ENCODE measurements at places on chromosomes 2 and 18.

- no peak for DNase-seq
Measured at GRCh38 chr2:50490991-50491390, 540.9 kb downstream of the NRXN1 start.

DNA sequence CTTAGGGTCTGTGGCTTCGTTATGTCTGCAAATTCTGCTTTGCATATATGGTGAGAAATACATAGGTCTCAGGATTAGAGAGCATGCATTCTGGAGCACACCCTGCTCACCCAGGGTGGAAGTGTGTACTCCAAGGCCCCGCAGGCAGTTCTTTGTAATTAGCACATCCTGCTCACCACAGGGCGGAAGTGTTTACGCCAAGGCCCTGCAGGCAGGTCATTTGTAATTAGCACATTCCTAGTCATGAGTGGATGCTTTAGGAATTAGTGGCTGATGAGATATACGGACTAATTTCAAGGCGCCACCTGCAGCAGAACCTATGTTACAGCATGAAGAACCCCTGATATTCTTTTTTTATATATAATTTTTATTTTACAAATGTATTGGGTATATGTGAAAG is 4.2 kb downstream of the ALLC start:
- no peak for DNase-seq

- DNase-seq: no peak
Measured at GRCh38 chr2:1824202-1824905, 80.0 kb upstream of the PXDN start.

- DNase-seq: no peak
Measured at GRCh38 chr2:132978840-132979239, 308.8 kb upstream of the LYPD1 start.

GRCh38 chr2:237391140-237391539 is 22.8 kb downstream of the COL6A3 start:
- no peak for DNase-seq

GRCh38 chr18:55635439-55635838 is 47.4 kb upstream of the TCF4 start:
- no peak for DNase-seq

DNA sequence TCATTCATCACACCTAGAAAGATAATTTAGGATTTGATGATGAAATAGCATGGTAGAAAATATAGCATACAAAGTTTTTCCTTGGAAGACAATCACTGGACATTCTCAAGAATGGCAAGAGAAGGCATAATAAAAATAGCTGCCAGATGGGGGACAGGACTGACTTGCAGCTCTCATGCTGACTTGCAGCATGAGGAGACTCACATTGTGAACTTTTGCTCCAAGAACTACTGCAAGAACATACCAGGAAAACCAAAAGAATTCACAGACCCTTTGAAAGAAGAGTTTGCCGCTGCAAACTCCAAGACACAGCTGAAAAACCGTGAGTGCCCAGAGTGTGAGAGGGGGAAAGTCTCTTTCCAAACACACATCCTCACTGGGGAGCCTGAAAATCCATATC is 47.0 kb downstream of the CRYGD start:
- no peak for DNase-seq

DNA sequence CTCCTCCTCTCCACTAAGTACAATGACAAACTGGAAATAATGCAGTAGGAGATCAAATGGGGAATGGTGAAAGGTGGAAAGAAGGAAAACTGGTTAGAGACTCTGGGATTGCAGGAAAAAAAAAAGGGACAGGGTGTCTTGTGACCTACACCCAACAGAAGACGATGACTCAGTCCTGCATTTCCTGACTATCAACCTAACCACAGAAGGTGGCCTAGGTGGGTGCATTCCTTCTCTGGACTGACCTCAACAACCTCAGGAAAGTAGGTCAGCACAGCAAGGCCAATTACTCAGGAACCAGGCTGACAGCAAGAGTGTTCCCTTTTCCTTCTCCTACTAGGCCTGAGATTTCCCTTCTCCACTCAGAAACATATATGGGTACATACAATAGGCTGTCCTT is 1386.4 kb upstream of the ZEB2 start:
- no peak for DNase-seq

DNA sequence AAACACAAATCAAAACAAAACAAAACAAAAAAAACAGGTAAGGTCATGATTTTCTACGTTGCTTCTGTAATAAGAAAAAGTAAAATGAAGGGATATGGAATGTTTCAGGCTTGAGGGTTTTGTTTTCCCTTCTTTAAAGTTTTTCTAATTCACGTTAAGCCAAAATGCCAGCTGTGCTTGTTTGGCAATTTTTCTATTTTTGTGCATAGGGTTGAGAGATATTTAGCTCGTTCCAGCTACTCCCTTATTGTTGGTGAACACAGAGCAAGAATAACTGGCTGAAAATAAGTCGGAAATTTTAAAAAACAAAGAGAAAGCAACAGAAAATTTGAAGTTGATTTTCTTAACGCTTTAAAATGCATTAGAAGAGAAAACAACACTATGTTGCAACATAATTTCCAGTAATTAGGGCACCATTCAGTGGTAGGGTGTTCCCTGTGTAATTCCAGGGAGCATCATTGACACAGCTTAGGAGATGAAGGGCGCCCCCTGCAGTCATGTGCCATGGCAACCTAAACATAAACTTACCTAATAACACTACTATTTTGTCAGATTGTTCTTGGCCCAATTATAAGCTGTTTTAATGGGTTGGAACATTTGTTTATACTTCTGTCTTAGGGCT is 99.5 kb downstream of the DTNA start:
- no peak for DNase-seq

- no peak for DNase-seq
Measured at GRCh38 chr2:167212014-167212648, 323.9 kb downstream of the XIRP2 start.

GRCh38 chr2:163675388-163675787 is 60.4 kb downstream of the FIGN start:
- DNase-seq: no peak

DNA sequence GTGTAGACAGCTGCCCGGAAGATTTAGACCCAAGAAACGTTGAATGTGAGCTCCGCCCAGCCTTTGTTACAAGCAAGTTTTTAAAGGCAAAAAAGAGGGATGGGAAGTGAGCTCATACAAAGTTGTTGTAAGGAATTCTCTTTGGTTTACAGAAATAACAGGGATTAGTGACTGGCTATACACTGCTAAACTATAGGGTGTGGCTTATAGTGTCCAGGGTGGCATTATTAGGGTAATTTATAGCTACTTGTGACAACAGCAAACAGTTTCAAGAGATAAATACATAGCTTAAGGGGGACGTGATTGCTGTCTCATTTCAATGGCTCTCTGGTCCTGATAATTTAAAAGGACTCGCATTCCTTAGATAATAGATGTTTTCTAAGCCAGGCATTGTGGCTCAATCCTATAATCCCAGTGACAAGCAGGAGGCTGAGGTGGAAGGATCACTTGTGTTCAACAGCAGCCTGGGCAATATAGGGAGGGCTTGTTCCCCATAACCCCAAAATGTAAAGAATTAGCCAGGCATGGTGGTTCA is 66.5 kb upstream of the TGIF1 start:
- no peak for DNase-seq

- no peak for DNase-seq
Measured at GRCh38 chr2:201132518-201132917, 16.6 kb downstream of the CFLAR start.

GRCh38 chr2:128362889-128363228 is 44.2 kb upstream of the HS6ST1 start:
- no peak for DNase-seq

- DNase-seq: no peak
Measured at GRCh38 chr2:240095556-240096523, 40.3 kb downstream of the COPS9 start.

GRCh38 chr2:157727693-157728092 is 99.0 kb upstream of the ACVR1C start:
- DNase-seq: no peak

GRCh38 chr2:165112133-165112573 is 91.7 kb downstream of the SCN3A start:
- DNase-seq: no peak

GRCh38 chr2:3655871-3656761 is 1.9 kb upstream of the ALLC start:
- DNase-seq: no peak

GRCh38 chr2:17539611-17540092 is 844 bp upstream of the VSNL1 start:
- DNase-seq: no peak

- peak; percentile 73 for DNase-seq
Measured at GRCh38 chr2:68909793-68910674, 38.8 kb upstream of the BMP10 start.

- no peak for DNase-seq
Measured at GRCh38 chr2:79721061-79721460, 208.2 kb downstream of the CTNNA2 start.

GRCh38 chr2:240615820-240616547 is 9.3 kb upstream of the GPR35 start:
- DNase-seq: peak; percentile 3

DNA sequence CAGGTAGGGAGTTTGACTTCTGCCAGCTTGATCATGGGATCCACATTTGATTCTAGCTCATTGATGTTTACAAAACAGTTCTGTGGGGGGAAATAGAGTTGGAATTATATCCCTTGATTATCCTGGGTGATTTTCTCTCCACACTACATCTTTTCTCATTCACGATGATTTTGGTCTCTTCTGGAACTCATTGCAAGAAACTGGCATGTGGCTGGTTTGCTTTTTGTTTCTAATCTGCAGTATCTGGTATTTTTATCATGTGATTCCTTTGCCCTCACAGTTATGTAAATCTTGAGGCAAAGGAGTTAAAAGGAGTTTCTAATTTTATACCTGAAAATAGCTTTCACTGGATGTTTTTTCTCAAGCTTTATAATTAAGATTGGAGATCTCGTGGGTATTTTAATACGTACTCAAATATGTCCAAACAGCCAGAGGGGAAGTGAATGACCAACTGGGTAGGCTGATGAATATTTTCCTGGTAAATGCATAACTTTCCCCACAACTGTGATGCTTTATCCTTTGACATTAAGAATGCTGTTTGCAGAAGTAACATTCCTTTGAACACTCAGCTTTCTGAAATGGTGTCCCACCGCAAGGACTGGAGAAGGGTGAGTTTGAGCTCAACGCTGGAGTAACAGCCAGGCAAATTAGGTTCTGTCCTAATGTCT is 502.9 kb upstream of the ZEB2 start:
- DNase-seq: no peak

GRCh38 chr18:48540251-48541025 is 1.6 kb downstream of the CTIF start:
- peak; percentile 23 for DNase-seq

DNA sequence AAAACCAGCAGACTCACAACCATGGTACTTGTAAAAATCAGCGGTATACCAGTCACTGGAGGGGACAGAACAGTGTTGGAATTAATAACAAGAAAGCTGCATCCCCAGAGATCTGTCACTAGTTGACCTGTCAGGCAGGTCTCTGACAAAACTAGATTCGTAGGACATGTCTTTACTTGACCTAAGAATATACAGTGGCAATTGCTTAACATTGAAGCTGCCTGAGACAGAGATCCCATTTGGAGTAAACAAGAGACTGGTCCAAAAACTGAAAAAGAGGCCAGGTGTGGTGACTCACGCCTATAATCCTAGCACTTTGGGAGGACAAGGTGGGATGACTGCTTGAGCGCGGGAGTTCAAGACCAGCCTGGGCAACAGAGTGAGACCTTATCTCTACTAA is 7.2 kb upstream of the SS18 start:
- DNase-seq: no peak

- DNase-seq: no peak
Measured at GRCh38 chr2:20484034-20484617, 37.3 kb downstream of the RHOB start.

GRCh38 chr2:72003796-72004195 is 143.9 kb downstream of the CYP26B1 start:
- no peak for DNase-seq

- DNase-seq: no peak
Measured at GRCh38 chr18:57009844-57010243, 137.0 kb upstream of the BOD1L2 start.

- no peak for DNase-seq
Measured at GRCh38 chr18:57498682-57499256, 63.6 kb downstream of the ONECUT2 start.

DNA sequence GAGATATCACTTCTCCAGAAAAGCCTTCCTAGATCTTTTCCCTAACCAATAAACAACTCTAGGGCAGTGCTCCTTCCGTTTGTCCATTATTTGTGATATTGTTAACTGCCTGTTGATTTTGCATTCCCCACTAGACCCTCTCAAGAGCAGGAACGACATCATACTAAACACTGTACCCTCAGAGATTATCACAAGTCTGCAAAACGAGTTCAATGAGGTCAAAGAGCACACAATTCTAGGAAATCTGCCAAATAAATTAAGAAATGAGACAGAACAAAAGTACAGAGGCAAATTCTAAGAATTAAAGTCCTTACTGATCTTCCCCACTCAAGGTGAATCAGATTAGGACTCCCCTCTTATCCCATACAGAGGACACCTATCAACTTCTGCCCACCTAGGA is 7.6 kb downstream of the RTTN start:
- no peak for DNase-seq

DNA sequence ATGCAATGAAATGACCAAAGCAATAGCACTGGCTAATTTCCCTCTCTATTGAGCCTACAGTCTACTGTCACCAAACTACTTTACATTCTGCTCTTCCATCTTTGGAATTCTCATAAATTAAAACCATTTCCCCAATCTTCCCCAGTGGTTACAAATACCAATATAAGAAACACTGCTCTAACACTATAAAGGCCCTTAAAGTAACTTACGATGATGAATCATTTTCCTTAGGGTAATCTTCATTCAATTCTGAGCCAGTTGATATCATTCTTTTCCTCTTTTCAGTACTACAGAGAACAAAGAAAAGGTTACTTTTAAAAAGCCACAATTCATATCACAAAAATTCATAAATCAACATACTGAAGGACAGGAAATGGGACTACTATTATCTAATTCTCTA is 22.1 kb downstream of the USP37 start:
- no peak for DNase-seq

DNA sequence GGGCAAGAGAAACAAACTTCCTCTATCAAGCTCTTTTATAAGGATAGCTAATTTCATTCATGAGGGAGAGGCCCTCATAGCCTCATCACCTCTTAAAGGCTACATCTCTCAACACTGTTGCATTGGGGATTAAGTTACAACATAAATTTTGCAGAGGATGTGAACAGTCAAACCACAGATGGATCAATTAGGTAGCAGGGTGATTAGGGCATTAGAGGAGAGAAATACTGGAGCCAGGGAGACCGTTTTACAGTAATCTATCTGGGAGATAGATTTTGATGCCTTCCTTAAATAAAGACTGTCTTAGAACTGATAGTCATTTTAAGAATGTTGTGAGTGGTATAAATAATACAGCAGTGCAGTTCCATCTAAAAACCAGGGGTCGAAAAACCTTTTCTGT is 258.9 kb downstream of the DCC start:
- DNase-seq: no peak

GRCh38 chr2:207041786-207042554 is 102.7 kb downstream of the CPO start:
- DNase-seq: no peak

DNA sequence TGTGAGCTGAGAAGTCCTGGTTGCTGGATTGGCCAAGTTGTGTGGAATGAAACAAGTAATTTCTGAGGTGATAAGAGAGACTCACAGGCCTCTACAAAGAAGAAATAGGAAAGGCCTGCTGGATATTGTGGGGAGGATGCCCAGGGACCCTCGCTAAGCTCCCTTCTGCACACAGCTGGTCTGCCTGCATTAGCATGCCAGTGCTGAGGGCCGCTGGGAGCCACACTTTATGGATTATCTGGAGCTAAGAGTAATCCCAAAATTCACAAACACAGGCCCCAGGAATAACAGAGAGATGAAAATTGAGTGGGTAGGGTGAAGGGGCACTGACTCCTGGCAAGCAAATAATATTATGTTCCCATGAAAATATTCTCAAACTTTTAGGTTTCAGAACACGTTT is 114.9 kb upstream of the SIX3 start:
- no peak for DNase-seq

Data from activated gamma-delta T cell treated with Interleukin-2 at 50 U/mL for 16 hours (primary cell).